ENCODE measurements at places on chromosomes 16 and 17.

DNA sequence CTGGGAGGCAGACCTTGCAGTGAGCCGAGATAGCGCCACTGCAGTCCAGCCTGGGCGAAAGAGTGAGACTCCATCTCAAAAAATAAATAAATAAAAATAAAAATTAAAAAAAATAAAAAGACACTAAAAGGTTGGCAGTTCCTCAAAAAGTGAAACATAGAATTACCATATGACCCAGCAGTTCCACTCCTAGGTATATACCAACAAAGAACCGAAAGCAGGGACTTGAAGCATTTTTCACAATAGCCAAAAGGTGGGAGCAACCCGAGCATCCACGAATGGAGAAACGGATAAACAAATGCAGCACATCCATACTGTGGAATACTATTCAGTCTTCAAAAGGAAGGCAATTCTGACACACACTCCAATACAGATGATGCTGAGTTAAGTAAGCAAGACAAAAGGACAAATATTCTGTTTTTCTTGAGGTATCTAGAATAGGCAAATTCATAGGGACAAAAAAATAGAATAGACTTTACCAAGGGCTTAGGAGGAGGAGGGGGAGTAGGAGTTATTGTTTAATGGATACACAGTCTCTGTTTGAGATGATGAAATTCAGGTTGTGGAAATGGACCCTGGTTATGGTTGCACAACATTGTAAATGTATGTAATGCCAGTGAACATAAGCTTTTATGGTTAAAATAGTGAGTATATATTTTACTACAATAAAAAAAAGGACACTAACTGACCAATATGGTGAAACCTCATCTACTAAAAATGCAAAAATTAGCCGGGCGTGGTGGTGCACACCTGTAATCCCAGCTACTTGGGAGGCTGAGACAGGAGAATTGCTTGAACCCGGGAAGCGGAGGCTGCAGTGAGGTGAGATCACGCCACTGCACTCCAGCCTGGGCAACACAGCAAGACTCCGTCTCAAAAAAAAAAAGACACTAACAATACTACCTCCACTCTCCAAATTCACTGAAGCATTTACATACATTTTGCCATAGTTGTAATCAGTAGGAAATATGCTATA lies 27.0 kb upstream of the SLC35B1 start:
- DNase-seq = no peak

DNA sequence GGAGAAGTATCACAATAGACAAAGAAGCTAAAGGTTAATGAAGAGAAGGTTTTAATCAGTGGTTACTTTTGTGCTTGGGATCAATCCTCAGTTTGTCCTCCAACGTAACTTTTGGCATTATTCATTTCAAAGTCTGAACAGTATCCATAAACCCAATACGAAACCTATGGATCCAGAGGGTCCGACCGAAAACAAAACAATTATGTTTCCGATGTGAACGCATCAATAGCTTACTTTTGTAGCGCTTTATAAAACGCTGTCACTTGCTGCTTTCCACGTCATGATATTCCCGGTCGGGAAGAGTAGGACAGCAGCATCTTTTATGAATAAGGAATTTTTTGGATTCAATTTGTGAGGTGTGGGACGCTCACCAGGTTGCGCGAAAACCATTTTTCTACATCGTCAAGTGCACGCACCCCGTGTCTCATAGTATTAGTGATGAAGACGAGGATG lies 383.8 kb downstream of the ZFHX3 start:
- DNase-seq = no peak

DNA sequence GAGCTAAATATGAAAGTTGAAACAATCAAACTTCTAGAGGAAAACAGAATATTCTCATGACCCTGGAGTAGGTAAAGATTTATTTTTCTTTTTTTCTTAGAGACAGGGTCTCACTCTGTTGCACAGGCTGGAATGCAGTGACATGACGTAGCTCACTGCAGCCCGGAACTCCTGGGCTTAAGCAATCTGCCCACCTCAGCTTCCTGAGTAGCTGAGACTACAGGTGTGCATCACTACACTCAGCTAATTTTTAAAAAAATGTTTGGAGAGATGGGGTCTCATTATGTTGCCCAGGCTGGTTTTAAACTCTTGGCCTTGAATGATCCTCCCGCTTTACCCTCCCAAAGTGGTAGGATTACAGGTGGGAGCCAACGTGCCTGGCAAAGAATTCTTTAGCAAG lies 15.5 kb downstream of the IKZF3 start:
- DNase-seq = no peak

DNA sequence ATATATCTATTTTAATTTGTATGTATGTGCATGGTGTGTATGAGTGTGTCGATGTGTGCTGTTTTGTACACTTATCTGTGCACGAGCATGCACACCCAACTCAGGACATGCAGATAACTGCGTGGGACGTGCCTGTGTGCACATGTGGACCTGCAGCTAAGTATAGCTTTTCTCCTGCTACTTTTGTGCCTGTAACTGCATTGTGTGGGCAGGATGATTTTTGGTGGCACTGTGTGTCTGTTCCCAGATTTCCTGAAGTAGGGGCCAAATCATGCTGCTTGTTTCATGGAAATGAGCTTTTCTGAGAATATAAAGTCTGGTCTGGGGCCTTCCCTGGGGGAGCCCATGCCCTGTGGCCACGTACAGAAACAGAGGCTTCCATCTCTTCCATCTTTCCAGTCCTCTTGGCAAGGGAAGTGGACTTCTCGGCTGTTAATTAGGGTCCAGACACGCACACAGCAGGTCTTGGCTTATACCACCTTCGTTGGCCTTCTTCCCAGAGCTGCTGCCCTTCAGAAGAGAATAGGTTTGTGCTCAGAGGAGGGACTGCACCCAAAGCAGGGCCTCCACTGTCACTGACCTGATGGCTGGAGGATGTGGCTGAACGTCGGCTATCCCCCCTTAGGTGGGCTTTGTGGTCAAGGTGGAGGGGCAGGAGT lies 30.2 kb downstream of the SPNS3 start:
- DNase-seq = no peak

GRCh38 chr16:77617996-77618395 lies 104.3 kb upstream of the NUDT7 start:
- no peak for DNase-seq

GRCh38 chr16:29315046-29315445 lies 91.5 kb downstream of the NPIPB11 start:
- no peak for DNase-seq

DNA sequence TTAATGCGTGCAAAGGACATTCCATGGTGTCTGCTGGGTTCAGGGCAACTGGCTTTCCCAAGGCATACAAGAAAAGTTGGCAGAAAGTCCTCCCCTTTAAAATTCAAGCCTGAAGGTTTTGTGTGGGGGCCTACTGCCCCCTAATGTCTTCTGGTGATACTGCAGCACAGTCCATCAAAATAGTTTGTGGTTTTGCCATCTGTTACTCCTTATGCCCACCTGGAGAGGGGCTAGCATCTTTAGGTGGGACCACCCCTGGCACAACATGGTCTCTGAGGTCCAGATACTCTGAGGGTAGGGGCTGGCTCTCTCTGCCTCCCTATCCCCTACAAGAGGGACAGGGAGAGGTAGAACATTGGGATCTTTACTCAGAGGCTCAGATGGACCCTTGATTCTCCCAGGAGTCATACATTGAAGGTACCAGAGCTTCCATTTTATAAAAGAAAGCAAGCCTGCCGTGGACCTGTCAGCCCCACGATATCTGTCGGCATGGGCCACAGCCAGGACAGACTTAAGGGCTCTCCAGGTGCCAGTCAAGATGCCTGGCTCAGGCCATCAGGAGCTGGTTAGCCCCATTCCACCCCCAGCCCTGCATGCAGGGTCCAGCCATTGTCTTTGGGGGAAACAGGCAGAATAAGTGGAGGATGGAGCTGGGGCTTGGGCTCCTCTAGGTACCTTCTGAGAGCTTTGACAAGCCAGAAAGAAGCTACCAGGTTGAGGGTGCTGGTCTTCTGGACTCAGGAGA lies 6.3 kb downstream of the ESRP2 start:
- DNase-seq = peak; percentile 54
